Activated CD8-positive, alpha-beta memory T cell treated with anti-CD3 and anti-CD28 coated beads, Interleukin-2, amount 10 ng/mL, durations not matched to agents 7 days and 5 days (primary cell): ENCODE measurements at places on chromosomes 4 and X. TPM values are rescaled to one million over a fixed set of nuclear protein-coding genes. Genes with fewer than 3 reads are reported as not detected.

Gene ZNF185
- 0.93 TPM for total RNA-seq

DNA sequence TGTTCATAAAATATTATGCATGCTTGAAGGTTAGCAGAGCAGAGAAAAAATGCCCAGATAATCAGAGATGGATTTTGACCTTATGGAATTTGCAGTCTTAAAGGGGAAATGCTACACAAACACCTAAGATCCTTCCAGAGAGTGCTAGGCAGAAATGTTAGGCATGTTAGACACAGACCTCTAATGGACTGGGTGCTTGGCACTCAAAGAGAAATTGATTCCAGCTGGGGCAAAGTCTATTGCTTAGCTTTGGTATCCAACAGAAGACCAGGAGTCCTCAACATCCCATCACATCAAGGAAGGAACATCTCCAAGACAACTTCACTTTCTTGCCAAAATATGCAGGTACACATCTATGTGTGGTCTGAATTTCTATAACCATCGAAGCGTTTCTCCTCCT lies 32.2 kb upstream of the PPARGC1A start:
- H3K4me1 ChIP-seq: no peaks in the 10 kb centered on the region
- no peak overlapping the region for H3K27ac ChIP-seq
- DNase-seq: no peak
- H3K4me3 ChIP-seq: no peak overlapping the region

- H3K27ac ChIP-seq: no peak overlapping the region
- H3K36me3 ChIP-seq: no peaks in the 10 kb centered on the region
These were observed 47.0 kb downstream of the SOD3 start for GRCh38 chr4:24842356-24842755.

DNA sequence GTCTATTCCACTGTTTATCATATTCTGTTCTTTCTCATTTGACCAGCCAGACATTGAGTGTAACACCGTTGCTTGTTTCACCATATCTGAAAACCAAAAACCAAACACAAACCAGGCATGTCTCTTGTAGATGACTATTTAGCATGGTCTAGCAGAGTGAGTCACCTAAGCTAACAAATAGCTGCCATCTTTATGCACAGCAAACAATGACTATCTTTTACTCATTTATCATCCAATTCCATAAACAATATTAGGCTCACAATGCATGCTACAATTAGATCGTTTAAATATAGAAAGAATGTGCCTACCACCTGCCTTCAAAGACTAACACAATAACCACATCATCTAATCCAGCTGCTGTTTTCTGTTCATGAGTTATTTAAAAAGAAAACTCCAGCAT lies 495.4 kb downstream of the PCDH19 start:
- no peak overlapping the region for H3K27ac ChIP-seq
- no peaks in the 10 kb centered on the region for H3K4me1 ChIP-seq
